ENCODE measurements at places on chromosomes 12 and 14. TPM values are rescaled to one million over a fixed set of nuclear protein-coding genes. Genes with fewer than 3 reads are reported as not detected.

DIO3 gene
- total RNA-seq = not detected

PPP1R3E gene
- total RNA-seq = 4.3 TPM

HOXC6 gene
- 4.9 TPM for total RNA-seq

HOTAIR gene
- total RNA-seq = not detected

SMCO3 gene
- not detected for total RNA-seq

NGB gene
- total RNA-seq = not detected

- no peak for DNase-seq
These were observed 199.3 kb downstream of the ADGRD1 start for GRCh38 chr12:131153016-131153415.

- DNase-seq = no peak
These were observed 11.5 kb downstream of the TBC1D30 start for GRCh38 chr12:64835901-64836300.

DNA sequence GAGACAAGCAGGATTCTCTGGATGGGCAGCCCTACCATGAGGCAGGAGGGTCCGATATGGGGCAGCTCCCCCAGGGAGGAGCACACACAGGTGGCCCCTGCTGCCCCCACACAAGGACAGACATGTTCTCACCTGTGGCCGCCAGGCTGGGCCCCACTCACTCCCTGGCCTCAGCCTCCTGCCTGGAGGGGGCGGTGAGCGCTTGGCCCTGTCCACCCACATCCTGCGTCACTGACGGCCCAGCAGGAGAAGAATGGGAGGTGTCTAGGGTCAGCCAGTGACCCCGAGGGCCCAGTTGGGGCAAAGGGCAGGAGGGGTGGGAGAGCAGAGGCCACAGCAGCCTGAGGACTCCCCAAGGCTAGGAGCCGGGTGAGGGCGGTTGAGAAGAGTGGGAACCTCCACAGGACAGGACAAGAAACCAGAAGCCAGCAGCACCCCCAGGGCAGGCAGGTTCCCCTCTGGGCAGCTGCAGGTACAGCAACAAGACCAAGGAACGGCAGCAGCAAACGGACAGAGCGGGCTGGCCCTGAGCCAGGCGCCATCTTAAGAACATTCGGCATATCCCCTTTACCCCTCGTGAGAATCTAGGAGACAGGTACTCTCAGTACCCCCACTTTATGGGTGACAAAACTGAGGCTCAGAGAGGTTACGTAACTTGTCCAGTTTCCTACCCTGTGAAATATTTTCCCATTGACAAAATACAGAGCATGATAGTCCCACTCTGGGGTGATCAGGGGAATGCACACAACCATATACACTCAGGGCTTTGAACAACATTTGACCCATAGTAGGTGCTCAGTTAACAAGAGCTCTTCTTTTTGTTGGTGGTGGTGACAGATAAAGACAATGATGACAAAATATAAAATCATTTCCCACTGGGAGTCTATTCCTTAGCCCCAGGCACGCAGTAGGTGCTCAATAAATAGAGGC is 74.3 kb downstream of the NCOR2 start:
- DNase-seq = no peak

DNA sequence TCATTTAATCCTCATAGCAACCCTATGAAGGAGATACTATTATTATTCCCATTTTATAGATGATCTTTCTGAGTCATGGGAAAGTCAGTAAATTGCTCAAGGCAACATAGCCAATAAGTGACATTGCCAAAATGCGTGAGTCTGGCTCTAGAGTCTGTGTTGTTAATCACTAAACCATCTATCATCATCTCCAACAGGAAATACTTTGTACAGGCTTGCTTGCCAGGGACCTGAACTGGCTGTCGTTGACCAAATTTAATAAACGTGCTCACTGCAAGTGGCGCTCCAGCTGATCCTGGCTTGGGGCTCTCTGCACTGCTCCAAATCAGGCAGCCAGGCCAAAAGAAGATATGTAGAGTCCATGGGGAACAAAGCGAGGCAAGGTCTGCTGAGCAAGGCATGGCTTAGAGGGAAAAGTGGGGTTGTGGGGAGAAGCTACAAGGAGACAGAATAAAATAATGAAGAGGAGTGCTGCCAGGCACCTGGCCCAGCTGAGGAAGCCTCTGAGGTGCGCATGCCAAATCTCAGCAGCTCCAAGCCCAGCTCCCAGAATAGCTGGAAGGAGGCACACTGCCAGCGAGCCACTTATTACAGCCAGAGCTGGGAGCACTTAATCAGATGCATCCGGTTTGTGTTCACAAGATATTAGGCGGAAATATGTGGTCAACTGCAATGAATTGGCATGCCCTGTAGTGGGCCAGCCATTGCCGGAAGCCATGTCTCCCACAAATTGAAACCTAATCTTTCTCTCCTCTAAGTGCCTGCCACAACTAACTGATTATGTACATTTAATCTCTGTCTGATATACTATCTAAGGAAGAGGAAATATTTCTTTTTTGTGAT is 43.3 kb upstream of the PTPRO start:
- peak; percentile 88 for DNase-seq

DNA sequence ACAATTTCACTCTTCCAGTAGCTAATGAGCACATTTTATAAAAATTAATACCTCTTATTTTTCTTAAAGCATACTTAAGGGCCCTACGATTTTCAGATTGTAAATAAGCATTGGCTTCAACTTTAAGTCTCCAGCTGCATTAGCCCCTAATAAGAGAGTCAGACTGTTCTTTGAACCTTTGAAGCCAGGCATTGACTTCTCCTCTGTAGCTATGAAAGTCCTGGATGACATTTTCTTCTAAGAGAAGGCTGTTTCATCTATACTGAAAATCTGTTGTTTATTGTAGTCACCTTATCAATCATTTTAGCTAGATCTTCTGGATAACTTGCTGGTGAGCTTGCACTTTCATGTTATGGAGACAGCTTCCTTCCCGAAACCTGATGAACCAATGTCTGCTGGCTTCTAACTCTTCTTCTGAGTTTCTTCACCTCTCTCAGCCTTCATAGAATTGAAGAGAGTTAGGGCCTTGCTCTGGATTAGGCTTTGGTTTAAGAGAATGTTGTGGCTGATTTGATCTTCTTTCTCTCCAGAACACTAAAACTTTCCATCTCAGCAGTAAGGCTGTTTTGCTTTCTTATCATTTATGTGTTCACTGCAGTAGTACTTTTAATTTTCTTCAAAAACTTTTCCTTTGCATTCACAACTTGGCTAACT is 377.1 kb upstream of the RGS6 start:
- DNase-seq = no peak

DNA sequence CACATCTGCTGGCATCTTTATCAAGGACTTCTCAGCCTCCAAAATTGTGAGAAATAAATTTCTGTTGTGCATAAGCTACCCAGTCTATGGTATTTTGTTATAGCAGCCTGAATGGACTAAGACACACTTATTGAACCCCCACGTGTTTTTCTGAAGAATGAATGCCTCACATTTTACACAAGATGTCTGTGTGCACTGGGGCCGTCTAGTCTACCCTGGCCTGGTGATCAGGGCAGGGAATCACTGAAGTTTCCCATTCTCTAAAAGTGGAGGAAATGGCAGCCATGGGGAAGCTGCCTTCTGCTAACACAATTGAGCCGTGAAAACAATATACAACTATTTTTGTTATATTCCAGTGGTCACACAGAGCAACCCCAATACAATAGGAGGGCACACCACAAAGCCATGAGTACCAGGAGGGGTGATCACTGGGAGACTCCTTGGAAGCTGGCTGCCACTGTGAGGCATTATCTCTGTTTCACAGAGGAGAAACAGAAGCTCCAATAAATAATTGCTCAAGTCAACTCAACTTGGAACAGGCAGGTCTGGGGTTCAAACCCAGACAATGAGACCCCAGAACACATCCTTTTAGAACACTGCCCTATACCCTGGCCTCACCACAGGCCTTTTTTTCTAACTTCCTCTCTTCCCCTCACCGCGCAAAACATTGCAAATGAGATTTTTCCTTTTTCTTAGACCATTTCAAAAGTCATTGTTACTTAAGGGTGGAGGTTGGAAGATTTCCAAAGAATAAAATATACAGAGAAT is 18.3 kb upstream of the LTA4H start:
- no peak for DNase-seq

DNA sequence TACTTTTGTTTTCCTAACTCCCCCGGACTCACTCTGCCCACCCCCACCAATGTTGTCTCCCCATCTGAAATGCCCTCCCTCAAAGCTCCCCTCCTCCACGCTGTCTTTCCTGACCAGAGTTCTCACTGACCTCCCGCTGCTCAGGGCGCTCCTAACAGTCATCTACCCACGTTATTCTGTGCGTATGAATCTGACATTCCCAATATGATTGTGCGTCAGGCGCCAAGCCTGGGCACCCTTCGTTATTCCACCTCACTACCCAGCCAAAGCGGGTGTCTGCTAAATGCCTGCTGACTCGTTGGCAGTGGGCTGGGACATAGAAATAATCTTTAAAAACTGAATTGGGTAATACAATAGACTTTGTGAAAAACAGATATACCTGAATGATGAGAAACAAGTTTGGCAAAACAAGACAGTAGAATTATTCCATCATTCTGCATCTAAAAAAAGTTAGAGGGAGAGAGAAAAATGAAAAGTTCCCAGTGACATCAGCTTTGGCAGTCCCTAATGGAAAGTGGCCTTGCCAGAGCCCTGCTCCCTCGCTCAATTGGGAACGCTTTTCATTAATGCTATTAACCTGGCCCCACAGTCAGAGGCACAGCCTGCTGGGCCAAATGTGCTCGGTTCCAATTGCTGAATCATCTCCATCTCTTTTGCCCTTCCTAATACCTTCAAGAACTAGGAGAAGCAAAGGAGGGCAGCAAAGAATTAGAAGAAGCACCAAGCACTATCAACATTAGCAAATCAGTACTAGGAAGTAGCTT is 74.0 kb upstream of the PLXNC1 start:
- peak; percentile 69 for DNase-seq

DNA sequence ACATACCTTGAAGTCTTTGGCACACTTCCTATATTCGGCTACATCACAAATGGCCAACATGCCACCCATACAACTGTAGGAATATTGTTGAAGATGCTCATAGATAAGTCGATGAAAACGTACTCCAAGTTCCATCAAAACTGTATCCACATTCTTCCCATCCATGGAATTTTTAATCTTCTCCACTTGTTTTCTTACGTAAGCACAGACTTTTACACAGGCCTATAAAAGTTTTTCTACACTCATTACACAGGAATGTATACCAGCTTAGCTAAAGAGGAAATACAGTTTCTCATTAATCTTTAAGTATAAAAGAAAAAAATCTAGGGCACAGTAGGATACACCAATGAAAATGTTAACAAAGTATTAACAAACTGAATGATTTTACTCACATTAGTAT is 59.1 kb downstream of the EXOC5 start:
- DNase-seq = peak; percentile 53

- DNase-seq = no peak
These were observed 714.4 kb upstream of the TBX3 start for GRCh38 chr12:115398311-115398781.

GRCh38 chr12:55067701-55068100 is 47.9 kb downstream of the NEUROD4 start:
- no peak for DNase-seq

GRCh38 chr14:89296281-89296745 is 120.7 kb downstream of the FOXN3 start:
- DNase-seq = no peak

DNA sequence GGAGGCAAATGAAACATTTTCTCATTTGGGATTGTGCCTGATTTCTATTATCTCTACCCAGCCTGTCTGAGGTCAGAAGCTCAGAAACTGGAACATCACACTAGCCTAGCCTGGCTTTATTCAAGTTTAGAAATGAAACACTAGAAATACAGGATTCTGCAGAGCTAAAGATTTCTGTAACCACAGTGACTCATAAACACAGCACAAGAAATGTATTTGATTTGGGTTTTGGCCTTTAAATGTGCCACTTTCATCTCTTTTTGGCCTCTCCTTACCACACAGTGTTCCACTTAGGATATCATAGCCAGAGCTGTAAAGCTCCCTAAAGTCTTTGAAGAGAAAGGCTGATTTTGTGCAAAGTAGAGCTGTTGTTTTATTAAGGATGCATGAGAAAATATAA is 307.5 kb downstream of the EMP1 start:
- DNase-seq = peak; percentile 27

DNA sequence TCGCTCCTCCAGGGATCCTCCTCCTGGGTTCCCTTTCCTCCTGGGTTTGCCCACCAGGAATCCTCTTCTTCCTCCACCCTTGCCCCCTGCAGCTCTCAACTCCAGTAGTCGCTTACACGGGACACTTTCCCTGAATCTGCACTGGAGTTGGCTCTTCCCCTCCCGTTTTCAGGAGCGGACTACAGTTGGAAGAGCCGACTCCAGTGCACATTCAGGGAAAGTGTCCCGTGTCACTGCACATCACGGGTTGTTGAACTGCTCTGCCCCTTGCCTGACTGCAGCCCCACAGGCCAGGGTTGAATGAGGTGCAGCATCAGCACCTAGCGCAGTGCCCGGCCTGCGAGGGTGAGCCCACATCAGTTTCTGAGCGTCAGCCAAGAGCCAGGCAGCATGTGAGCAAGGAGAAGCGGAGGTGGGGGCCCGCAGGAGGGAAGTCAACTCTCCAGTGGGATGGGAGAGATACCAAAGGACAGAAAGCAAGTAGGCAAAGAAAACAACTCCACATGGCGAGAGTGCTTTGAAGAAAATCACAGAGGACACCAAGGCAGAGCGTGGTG is 13.1 kb downstream of the RAPGEF3 start:
- no peak for DNase-seq
